ENCODE measurements at places on chromosomes 3 and 15. TPM values are rescaled to one million over a fixed set of nuclear protein-coding genes. Genes with fewer than 3 reads are reported as not detected.

Gene TMEM212
- 1.7 TPM for total RNA-seq

Gene TGM5
- total RNA-seq: 13.7 TPM

Gene ANKRD34C
- 0.72 TPM for total RNA-seq

Gene ABI3BP
- 51.8 TPM for total RNA-seq

GRCh38 chr3:45929042-45929679, 14.1 kb upstream of the CXCR6 start:
- DNase-seq: no peak

GRCh38 chr3:45874677-45875346, 11.5 kb upstream of the CCR9 start:
- DNase-seq: no peak

Measured in umbilical cord (tissue), 2 donors.